ENCODE measurements at places on chromosomes 12 and 14.

- no peak for DNase-seq
Observed at GRCh38 chr14:82657186-82657675, 1123.6 kb upstream of the SEL1L start.

DNA sequence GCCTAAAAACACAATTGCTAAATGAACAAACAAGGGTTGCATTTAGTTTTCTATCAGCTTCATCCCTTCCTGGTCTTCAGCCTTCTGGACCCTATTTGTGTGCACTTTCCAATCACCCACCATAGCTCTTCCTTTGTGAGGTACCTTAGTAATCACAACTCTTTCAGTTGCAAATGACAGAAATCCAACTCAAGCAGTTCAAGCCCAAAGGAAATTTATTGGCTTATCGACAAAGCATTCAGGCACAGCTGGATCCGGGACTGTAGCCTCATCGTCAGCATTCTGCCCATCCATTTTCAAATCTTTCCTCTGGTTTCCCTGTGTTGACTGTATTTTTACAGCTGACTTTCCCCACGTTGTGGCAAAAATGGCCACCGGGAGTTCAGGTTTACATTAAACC, 148.6 kb upstream of the VASH1 start:
- DNase-seq = no peak

- no peak for DNase-seq
Observed at GRCh38 chr14:65560340-65561027, 148.0 kb downstream of the FUT8 start.

- no peak for DNase-seq
Observed at GRCh38 chr12:48123169-48123568, 4.0 kb downstream of the PFKM start.

GRCh38 chr14:41298328-41298690, 308.4 kb upstream of the LRFN5 start:
- DNase-seq = no peak

GRCh38 chr14:68168460-68169109, 349.0 kb downstream of the RAD51B start:
- no peak for DNase-seq

DNA sequence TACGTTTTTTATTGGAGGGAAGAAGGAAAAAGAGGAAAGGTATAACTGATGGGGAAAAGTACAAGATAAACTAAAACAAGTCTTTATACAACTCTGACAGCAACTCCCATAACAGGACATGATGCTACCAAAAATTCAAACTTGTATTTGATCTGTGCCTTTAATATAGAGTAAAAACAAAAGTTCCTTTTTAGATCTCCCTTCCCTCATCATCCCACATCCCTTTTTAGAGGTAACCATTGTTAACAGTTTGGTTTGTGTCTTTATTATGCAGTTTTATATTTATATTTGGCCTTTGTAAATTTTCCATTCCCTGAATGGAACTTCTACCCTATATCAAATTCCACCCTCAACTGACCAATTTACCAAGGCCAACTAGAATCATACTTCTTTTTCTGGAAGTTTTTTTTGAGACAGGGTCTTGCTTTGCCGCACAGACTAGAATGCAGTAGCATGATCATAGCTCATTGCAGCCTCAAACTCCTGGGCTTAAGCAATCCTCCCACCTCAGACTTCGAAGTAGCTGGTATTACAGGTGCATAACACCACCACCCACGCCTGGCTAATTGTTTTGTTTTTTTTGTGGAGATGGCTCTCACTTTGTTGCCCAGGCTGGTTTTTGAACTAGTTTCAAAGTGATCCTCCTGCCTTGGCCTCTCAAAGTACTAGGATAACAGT, 36.9 kb downstream of the RAB21 start:
- no peak for DNase-seq

DNA sequence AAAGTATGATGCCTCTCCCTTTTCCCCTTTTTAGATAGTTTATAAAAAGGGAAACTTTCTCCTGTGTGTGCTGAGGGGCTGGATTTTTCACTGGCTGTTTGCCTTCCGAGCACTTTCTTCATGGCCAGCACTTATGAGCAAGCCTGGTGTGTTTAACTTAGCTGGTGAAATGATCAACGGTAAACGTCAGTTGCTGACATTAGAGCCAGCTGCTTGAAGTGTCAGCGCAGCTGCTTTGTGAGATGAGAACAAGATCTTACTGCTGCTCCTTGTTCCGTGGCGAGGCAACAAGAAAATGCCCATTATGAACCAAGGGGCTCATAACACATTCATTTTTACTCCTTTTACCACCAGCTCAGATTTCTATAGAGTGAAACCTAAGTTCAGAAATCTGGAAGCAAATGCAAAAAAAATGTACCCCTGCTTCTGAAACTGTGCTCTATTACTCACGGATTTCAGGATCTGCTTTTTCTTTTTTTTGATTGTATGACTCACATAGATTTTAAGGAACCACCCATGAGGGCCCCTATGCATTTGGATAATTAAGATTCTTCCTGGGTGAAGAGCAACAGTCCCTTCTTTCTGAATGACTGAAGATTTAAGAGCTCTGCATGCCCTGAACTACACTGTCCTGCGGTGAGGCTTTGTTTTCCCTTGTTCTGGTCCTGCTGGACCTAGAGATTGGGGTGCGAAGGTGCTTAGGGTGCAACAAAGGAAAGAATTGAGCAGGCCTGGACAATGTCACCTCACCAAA, 74.3 kb upstream of the CPM start:
- DNase-seq = no peak

DNA sequence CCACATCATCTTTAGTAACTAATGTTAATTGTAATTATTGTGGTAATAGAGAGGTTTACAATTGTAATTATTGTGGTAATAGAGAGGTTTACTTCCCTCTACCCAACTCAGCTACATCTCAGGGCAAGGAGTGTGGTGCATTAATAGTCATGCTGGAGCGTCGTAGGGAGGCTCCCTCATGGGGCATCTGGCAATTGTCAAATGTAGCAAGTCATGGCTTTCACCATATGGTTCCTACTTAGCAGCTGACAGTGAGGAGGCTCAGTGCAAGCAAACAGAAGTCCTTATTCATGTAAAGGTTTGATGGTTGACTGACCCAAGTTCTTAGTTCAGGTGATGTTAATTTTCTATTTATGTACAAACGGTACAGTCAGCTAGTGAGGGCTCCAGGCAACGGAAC, 1012.0 kb downstream of the FLRT2 start:
- DNase-seq = no peak

GRCh38 chr12:124626971-124627411, 59.6 kb upstream of the NCOR2 start:
- no peak for DNase-seq

- peak; percentile 37 for DNase-seq
Observed at GRCh38 chr14:55349565-55349964, 62.1 kb downstream of the ATG14 start.

DNA sequence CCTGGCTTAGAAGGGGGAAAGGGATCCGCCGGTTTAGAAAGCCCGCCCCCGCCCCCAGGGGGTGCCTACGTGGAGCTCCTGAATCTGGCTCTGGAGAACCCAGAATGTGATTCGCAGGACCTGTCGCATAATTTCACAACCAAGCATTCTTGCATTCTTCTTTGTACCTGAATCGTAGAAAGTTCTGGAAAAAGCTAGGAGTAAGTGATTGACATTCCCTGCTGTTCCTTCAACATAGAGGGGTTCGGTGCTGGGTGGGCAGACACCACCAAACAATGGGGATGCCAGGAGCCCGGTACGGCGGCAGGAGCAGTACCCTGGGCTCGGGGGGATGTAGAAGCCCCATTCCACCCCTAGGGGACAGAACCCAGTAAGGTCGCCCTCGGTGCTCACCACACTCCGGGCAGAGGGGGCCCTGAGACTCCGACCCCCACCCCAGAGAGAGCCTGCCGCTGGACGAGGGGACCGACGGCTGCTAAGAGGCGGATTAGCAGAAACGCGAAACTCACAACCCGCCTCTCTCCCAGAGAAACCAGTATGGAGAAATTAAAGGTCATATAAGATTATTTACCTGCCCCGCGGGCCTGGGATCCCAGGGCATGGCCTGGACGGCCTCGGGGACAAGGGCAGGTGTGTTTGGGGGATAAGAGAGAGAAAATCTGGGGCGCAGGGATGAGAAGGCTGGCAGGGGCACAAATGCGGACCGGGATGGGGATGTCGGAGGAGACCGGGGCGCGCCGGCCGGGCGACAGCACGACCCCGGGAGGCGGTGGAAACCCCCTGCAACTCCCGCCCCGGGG, 520 bp downstream of the CSRP2 start:
- DNase-seq = peak; percentile 60
